ENCODE measurements at places on chromosomes 1 and 21. TPM values are rescaled to one million over a fixed set of nuclear protein-coding genes. Genes with fewer than 3 reads are reported as not detected.

OR2T35 gene
- not detected for total RNA-seq

DIRAS3 gene
- 3.2 TPM for total RNA-seq

DMRTA2 gene
- total RNA-seq = not detected

SPOCD1 gene
- 2.8 TPM for total RNA-seq

PADI3 gene
- not detected for total RNA-seq

All from bladder microvascular endothelial cell (primary cell).